Activated T-cell treated with anti-CD3 and anti-CD28 coated beads for 1 hour (primary cell): ENCODE measurements at places on chromosomes 2 and 18.

GRCh38 chr18:40075616-40076015, 1879.4 kb upstream of the PIK3C3 start:
- no peak for DNase-seq

DNA sequence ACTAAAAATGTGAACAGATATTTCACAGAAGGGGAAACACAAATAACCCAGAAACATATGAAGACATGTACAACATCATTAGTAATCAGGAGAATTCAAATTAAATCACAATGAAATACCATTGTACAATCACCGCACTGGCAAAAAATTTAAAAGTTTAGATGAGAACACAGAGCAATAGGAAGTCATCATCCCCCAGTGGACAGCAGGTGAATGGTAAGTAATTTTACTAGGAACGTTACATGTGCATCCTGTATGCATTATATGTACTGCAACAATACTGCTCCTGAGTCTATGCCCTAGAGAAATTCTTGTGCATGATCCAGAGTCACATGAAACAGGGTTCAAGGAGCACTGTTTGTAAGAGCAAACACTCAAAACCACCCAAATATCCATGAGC, 713.8 kb downstream of the NRXN1 start:
- DNase-seq: no peak

DNA sequence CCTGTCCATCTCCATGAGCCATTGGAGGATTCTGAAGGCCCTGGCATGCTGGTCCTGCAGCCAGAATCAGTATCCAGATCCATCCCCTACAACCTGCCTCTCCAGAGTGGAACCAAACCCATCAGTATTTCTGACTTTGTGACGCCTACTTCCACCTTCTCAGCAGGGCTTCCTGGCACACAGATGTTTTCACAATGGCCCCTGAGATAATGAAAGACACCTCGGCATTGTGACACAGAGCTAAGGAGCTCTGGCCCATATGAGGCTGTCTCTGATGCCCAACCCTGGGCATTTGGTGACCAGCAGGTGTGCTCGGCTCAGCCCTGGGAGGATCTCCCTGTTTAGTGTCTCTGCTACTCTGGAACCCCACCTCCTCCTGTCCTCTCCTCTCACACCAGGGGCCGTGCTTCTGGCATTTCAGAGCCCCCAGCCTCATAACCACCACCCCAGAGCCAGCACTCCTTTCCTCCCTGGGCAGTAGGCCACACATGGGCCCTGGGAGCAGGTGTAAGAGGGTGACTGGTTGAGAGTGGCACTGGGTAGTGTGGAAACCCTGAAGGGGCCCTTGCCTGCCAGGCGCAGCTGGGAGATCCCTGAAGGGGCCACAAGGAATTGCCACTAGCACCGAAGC, 38.2 kb downstream of the FOSL2 start:
- DNase-seq: no peak

DNA sequence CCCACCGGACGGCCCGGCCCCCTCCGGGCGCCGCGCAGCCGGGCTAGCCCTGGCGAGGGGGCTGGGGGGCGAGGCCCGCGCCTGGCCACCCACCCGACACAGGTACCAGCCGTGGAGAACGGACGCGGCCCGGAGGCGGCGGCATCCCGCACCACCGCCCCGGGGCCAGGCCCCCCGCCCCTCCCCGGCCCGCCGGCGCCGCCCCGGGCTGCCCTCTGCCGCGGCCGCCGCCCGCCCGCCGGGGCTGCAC, 405 bp downstream of the SOS1 start:
- DNase-seq: no peak

GRCh38 chr2:50343150-50343830, 688.6 kb downstream of the NRXN1 start:
- no peak for DNase-seq

- no peak for DNase-seq
Observed at GRCh38 chr2:225190987-225191386, 148.7 kb upstream of the DOCK10 start.
